Effector memory CD8-positive, alpha-beta T cell (primary cell): ENCODE measurements at places on chromosomes 6 and 20.

DNA sequence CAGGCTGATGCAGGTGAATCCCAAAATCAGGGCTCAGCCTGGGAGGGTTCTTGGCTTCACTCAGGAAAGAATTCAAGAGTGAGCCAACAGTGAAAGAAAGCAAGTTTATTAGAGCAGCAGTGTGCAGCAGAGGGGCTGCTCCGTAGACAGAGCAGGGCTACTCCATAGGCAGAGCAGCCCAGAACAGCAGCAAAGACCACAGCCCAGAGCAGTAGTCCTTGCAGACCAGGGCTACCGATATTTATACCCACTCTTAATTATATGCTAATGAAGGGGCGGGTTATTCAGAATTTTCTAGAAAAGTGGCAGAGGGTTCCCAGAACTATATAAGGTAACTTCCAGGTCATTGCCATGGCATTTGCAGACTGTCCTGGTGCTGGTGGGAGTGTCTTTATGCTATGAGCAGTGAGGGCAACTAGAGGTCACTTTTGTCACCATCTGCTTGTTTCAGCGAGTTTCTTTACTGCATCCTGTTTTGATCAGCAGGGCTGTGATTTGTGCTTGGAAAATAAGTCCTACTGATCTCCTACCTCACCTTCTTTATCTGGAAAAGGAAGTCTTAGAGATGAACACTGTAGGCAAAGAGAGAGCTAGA lies 39.8 kb upstream of the PTPN1 start:
- no peak for DNase-seq

DNA sequence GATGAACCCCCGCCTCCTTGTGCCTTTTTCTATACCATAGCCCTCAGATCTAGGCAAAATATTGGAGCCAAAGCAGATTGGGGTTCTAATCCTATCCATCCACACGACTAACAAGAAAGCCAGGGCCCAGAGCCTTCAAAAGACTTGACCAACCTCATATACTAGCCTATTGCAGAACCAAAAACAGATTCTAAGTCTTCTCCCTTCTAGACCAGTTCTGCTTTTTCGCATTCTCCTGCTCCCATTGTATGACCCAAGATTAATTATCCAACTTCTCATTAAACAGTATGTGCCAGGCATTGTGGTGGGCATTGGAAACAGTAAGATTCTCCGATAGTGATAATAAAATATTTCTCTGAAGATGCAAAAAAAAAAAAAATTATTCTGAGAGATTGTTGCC lies 113.7 kb upstream of the JARID2 start:
- DNase-seq, result no peak

DNA sequence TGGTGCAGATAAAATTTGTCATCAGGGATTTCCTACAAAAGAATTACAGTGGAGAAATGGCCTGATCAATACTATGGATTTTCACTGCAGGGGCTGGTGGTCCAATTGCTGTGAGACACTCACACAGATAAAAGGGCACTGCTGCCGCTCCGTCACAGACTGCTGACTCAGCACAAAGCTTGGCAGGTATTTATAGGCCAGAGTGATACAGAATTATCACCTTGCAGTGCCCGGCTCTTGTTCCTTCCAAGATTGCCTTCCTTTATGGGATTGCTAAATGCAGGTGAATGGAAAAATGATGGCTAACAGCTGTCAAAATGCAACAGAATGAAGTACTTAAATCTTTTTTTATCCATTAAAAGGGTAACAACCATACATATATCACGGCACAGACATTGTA lies 247.8 kb upstream of the ZFP64 start:
- DNase-seq, result no peak

DNA sequence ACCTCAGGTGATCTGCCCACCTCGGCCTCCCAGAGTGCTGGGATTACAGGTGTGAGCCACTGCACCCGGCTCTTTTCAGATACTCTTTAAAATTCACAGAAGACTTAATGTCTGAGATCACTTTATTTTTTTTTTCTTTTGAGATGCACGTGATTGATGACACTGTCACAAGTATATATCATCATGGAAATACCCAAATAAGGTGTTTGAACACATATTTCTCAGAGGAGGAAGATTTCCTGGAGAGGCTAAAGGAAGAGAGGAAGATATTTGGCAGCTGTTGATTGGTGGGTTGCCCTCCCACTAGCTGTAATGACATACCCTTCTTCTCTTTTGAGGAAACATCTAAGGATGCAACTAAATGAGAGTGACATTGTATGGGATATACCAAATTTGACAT lies 225.9 kb upstream of the CITED2 start:
- DNase-seq, result no peak

DNA sequence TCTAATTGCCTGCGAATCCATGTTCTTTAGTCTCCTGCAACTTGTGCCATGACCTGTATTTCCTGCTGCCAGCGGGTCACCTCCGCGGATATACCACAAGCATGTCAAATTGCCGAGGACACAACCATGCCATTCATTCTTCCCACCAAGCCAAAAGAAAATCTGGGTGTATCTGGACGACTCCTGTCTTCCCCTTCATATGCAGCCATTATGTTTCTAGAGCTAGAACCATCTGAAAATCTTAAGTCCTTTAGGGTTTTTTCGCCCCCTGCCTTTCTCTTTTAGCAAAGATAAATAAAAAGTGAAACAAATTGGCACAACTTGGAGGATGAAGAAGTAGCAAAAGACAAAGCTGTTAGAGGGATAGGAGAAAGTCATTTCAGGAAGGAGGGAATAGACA lies 242.6 kb downstream of the ARID1B start:
- no peak for DNase-seq

GRCh38 chr6:35365594-35366203 lies 23.3 kb downstream of the PPARD start:
- DNase-seq, result no peak

DNA sequence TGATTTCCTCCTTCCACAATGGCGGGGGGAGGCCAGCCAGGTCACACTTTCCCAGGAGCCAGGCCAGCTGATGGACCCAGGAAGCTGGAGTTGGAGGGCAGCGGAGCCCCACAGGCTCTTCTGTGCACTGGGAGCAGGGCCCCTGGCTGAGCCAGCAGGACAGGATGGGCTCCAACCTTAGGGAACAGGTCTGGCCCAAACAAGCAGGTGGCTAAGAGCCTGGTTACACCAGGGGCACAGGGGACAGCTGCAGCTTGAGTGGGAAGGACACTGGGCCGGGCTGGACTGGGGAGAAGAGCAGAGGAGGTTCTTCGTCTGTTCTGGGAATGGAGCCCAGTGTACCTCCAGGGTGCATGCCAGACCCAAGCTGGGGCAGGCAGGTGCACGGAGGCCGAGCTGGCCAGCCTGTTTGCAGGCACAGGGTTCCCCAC lies 102.3 kb downstream of the DLL1 start:
- no peak for DNase-seq
